RKO (cell line): ENCODE measurements at places on chromosomes 5 and 9.

DNA sequence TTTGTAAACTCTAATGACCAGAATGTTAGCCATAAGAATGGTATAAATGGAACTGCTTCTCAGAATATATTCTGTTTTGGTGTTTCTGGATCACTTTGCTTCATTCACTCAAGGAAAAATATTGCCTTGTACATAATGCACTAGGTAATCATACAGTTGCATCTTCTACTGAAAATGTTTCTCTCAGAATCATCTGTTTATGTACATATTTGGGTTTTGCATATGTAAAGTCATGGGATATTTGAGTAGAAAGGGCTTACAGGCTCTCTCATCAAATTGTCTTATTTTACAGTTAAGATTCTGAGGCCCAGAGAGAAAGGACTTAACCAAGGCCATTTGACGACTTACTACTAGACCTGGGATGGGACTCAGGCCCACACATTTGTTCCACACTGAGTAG lies 97.8 kb upstream of the PALM2AKAP2 start:
- DNase-seq: no peak

- no peak for DNase-seq
Observed at GRCh38 chr5:142736247-142736632, 33.9 kb upstream of the ARHGAP26 start.

DNA sequence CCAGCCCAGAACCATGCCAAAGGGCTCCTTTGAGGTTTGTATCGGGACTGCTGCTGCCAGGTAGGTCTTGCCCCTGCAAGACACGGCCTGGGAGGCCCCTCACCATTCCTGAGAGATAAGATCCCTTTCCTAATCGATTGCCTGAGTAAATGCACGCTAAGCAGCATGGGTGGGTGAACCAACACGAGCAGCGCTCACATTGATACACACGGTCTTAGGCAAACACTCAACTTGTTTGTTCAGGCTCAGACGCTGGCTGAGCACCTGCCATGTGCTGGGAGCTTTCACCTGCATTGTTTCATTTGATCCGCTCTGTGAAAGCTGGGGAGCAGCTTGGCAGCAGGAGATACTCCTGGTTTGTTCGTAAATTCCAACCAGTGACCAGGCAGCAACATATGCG lies 76.9 kb upstream of the NEURL1B start:
- no peak for DNase-seq

- DNase-seq: no peak
Observed at GRCh38 chr9:6923086-6923485, 165.3 kb downstream of the KDM4C start.

- DNase-seq: no peak
Observed at GRCh38 chr5:42252306-42252705, 170.9 kb upstream of the GHR start.

GRCh38 chr9:28134446-28134976 lies 561.2 kb upstream of the C9orf72 start:
- no peak for DNase-seq

GRCh38 chr9:110812886-110813285 lies 144.3 kb downstream of the MUSK start:
- no peak for DNase-seq

DNA sequence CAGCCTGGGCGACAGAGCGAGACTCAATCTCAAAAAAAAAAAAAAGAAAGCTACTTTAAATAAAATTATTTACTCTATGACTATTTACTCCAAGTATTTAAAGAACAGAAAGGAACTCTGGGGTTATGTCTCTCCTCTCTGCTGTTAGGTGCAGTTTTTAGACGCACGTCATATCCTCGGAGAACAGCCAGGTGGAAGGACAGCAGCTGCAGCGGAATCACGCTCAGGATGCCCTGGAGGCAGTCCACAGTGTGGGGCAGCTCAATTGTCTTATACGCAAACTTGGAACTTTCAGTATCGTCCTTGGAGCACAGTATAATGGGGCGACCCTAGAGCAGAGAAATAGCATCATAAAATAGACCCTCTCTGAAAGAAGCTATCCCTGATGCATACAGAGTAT lies 10.4 kb upstream of the MAPK9 start:
- no peak for DNase-seq

DNA sequence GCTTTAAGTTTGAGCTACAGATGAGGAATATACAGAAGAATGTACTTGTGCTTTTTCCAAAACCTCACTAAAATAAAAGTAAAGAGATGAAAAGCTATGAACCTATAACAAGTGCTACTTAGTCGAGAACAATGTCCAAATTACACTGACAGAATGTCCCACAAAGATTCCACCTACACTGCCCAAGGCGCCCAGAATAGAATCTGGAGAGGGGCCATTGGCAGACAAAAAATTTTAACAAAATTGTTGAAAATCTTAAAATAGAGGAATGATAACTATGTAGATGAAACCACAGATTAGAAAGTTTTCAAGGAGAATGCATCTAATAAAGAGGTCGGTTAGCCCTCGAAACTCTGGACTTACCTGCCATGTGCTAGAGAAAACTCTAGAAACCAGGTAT lies 235.3 kb downstream of the CETN3 start:
- no peak for DNase-seq

- DNase-seq: peak; percentile 42
Observed at GRCh38 chr5:119470851-119471451, 18.7 kb downstream of the HSD17B4 start.

DNA sequence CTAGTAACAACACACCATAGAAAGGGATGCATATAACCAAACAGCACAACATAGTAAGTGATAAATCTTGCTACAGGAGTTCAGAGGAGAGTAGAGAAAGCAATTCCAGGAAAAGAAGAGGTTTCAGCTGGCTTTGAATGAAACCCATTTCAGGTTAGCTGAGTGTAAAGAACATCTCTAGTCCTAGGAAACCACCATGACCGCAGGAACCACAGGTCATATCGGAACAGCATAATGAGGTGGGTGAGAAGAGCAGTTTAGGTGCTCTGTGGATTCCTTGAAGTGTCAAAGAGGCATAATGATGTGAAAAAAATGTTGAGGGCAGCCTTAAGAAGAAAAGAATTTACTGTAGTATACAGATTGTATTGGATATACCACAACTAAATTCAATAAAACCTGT lies 507.5 kb downstream of the MTRR start:
- DNase-seq: no peak

DNA sequence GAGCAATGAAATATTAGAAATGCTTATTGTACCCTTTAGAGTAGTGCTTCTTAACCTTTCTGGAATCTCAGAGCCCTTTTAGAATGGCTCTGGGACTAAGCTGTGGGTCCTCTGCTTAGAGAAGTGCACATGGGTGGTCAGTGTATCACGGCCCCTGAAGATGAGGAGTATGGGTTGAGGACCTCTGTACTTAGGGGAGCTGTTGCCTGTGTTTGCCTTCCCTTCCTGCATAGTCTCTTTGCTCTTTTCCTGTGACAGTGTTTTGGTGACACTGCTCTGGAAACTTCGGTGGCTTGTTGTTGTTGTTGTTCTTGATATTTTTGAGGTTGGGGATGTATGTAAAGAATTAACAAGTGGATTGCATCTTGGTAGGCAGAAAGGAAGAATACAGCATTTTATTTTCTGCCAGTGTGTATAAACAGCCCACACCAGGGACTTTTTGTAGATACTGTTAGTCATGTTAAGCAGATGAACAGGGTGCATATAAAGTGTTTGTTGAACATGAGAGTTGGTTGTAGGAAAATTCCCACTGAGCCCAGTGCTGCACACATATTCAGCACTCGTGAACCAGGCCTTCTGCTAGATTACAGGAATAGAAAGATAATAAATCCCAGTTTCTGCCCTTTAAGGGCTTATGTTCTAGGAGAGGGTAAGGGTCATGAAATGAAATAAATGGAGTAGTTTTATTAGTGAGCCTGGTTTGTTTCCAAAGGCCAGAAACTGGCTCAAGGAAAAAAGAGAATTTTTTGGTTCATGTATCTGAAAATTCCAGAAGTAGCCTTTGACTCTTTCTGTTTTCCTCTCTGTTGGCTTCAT lies 199.7 kb downstream of the ARHGAP26 start:
- no peak for DNase-seq

- no peak for DNase-seq
Observed at GRCh38 chr5:142654578-142655058, 31.3 kb downstream of the FGF1 start.

- no peak for DNase-seq
Observed at GRCh38 chr5:80141681-80142080, 106.5 kb downstream of the THBS4 start.

- DNase-seq: peak; percentile 92
Observed at GRCh38 chr5:81303563-81303962, 2.2 kb downstream of the ZCCHC9 start.

DNA sequence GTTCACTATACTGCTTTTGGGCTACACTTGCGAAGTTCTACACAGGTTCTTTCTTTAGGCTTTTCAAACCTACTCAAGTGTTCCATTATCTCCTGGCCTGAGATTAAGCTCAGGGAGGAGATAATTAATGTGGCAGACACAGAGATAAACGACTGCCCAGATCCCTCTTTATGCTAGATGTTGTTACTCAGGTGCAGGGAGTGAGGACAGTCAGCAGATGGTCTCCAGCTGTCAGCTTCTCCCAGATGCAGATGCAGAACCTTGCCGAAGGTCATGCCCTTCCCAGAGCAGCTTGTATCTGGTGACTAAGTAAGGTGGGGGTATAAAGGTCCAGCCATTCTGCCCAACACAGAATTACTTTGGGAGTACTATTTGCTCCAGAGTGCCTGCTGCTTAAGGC lies 166.2 kb downstream of the ZNF462 start:
- no peak for DNase-seq

GRCh38 chr9:77176106-77176505 lies 1.2 kb upstream of the VPS13A start:
- DNase-seq: no peak

DNA sequence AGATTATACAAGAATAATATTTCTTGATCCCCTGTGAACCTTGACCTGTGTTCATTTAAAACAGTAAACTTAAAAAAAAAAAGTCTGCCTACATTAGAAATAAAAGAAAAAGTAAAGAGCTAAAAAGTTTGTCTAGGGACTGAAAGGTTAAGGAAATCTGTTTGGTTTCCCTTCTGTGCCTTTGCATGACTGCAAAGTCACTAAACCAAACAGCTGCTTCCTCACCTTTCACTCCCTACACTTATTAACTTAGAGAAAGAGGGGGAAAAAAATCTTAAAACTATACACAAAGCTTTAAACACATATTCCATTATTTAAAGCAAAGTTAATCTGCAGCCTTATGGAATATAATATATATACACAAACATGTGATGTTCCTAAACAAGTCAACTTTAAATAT lies 65.1 kb downstream of the ZFR start:
- no peak for DNase-seq

DNA sequence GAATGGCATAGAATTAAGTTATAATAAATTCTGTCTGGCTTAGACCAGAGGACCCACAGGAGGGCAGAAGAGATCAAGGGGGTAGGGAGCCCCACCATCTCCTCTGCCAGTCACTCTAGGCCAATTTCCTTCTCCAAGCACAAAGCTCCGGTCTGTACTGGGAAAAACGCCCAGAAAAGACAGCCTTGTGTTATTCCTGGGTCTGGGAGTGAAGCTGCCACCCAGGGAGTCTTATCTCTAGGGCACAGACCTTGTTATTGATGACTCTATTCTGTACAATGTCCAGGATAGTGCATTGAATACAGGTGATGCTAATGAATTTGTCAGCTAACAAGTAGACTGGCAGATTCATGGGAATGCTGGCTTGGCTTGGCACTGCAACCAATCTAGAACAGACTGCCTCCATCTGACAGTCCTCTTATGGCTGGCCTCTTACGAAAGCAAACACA lies 60.7 kb downstream of the MED27 start:
- no peak for DNase-seq

- DNase-seq: no peak
Observed at GRCh38 chr5:157548513-157549282, 26.9 kb downstream of the ADAM19 start.

DNA sequence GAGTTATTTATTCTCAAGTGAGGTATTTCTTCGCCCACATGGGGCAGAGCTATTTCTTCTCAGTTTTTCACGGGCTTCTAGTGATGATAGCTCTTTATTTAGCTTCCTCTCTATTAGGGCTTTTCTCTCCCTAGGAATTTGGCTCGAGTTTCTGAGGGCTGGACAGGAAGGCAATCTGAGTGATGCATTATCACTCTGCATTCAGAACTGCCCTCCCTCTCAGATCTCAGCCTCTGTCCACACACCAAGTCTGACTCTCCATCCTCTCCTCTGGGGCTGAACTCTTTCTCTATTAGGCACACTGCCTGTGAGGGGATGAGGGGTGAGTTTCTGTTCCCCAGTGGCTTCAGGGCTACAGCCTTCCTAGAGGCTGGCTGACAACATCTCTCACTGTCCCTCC lies 14.9 kb upstream of the SCAMP1 start:
- no peak for DNase-seq

GRCh38 chr9:90029996-90030395 lies 425.2 kb downstream of the GADD45G start:
- peak; percentile 42 for DNase-seq

GRCh38 chr5:173902743-173903142 lies 14.6 kb downstream of the CPEB4 start:
- no peak for DNase-seq

DNA sequence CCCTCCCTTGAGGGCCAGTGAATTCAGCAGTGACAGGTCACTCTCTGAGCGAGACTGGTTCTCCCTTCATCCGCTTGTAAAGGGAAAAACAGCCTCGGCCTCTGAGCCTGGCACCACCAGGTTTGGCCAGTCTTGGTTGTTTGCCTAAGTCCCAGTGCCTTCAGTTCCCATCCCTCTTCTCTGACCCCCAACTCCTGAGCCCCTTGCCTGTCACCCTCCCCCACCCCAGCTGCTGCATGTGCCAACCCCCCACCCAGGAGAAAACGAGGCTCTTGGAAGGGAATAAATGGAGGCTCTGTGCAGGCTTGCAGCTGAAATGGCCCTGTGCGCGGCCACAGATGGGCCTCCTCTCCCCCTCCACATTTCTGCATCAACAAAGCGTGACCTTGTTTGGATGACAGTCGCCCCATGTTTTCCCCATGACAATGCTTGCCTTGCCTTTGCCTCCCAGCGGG lies 3.1 kb downstream of the URM1 start:
- no peak for DNase-seq

DNA sequence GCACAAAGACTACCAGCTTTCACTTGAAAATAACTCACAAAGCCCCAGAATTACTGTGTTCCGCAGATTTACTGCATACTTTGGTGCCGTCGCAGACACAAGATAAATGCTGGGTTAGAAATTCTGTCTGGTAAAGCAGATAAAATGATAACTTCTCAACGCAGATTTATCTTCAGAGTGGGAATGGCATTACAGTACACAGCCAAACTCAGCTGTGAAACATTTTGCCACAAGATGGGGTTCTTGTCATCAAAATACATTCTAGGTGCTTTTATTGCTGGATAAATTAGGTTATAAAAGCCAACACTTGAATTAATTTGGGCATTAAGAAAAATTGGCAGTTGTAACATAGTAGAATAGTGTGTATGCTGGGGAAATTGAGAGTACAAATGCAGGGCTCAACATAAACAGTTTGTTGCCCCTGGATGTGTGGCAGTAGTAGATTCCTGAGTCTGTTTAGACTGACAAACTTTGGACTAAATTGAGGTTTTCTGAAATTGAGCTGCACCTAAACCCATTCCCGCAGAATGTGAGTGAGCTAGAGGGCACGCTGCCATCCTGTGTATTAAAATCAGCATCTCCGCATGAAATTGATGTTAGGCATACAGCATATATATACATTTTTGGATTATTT lies 61.1 kb downstream of the LMNB1 start:
- DNase-seq: no peak
